ENCODE measurements at places on chromosomes 3 and 15. TPM values are rescaled to one million over a fixed set of nuclear protein-coding genes. Genes with fewer than 3 reads are reported as not detected.

- H3K4me1 ChIP-seq: no peaks in the 10 kb centered on the region
- DNase-seq: no peak
- H3K4me3 ChIP-seq: no peak overlapping the region
- H3K27ac ChIP-seq: no peak overlapping the region
- no peaks in the 10 kb centered on the region for H3K27me3 ChIP-seq
Observed at GRCh38 chr3:106157411-106157810, 288.6 kb upstream of the CBLB start.

DNA sequence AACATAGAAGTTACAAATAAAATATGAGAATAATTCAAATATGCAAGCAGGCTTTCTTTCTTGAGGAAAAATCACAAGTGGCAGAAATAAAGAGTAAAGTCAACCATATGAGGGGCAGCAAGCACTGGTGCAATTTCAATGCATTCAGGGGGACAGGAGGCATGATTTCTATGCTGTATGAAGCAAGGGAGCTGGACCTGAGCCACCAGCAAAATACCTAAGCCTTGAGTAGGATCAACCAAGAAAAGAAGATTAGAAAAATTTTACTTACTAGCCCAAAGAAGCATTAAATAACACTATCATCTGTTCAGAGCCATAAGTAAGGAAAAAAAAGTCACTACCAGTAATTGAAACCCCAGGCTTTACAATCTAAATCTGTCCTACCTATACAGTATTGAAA lies 6.3 kb downstream of the ADGRG7 start:
- no peak for DNase-seq
- H3K4me1 ChIP-seq: no peaks in the 10 kb centered on the region
- H3K27ac ChIP-seq: no peak overlapping the region
- H3K4me3 ChIP-seq: no peak overlapping the region
- peaks cover 26% of the 10 kb centered on the region for H3K27me3 ChIP-seq

- no peak for DNase-seq
- peaks cover 2% of the 10 kb centered on the region for H3K4me1 ChIP-seq
- no peak overlapping the region for H3K4me3 ChIP-seq
- H3K36me3 ChIP-seq: peaks cover 23% of the 10 kb centered on the region
- H3K27me3 ChIP-seq: no peaks in the 10 kb centered on the region
- no peak overlapping the region for H3K27ac ChIP-seq
Observed at GRCh38 chr3:113590983-113591382, 58.6 kb downstream of the SIDT1 start.

DNA sequence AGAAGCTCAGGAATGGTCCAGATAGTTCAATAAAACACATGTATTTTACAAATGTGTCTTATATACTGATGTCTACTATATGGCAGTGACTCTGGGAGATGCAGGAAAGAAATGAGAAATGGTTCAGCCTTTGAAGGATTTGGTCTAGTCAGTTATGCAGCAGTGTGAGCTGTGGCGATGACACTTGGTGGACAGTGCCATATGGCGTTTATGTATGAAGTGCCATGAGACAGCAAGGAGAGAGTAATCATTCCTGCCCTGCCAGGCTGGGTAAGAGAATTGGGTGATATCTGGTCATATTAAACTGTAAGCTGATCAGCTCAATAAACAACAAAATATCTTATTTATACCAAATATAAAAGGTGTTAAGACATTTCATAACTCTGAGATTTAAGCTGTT lies 47.6 kb upstream of the ANP32A start:
- no peak overlapping the region for H3K27ac ChIP-seq
- peaks cover 19% of the 10 kb centered on the region for H3K27me3 ChIP-seq
- no peaks in the 10 kb centered on the region for H3K36me3 ChIP-seq
- H3K4me1 ChIP-seq: no peaks in the 10 kb centered on the region

The ANKDD1A gene
- total RNA-seq: 2.5 TPM

The ALS2CL gene
- 0.44 TPM for total RNA-seq
